Mammary epithelial cell (primary cell): ENCODE measurements at places on chromosomes 4 and X. TPM values are rescaled to one million over a fixed set of nuclear protein-coding genes. Genes with fewer than 3 reads are reported as not detected.

Gene MAGEA2B
- not detected for polyA plus RNA-seq

Gene SRPK3
- polyA plus RNA-seq: 0.10 TPM

Gene VCX
- polyA plus RNA-seq: not detected

Gene CRLF2
- polyA plus RNA-seq: not detected

Gene GPR119
- not detected for polyA plus RNA-seq

Gene CTSO
- 1.4 TPM for polyA plus RNA-seq

Gene ADGRG2
- polyA plus RNA-seq: 0.22 TPM

Gene APELA
- not detected for polyA plus RNA-seq

Gene XAGE1A
- not detected for polyA plus RNA-seq

Gene RHOXF2B
- polyA plus RNA-seq: not detected

Gene PDZD4
- polyA plus RNA-seq: 0.23 TPM

Gene NPNT
- not detected for polyA plus RNA-seq

Gene ZCCHC18
- polyA plus RNA-seq: 1.5 TPM

Gene CENPVL1
- not detected for polyA plus RNA-seq

Gene USP17L19
- not detected for polyA plus RNA-seq

Gene FGF16
- not detected for polyA plus RNA-seq

Gene SLC26A1
- not detected for polyA plus RNA-seq

Gene HTN3
- polyA plus RNA-seq: not detected

Gene ARSH
- polyA plus RNA-seq: not detected

Gene MMGT1
- polyA plus RNA-seq: 14.0 TPM

Gene SPANXD
- not detected for polyA plus RNA-seq

Gene MMRN1
- polyA plus RNA-seq: not detected

Gene RAB41
- polyA plus RNA-seq: not detected

Gene MAP3K15
- 0.05 TPM for polyA plus RNA-seq

Gene ODAPH
- polyA plus RNA-seq: 0.10 TPM

Gene DAPP1
- 18.3 TPM for polyA plus RNA-seq

Gene DSPP
- not detected for polyA plus RNA-seq

Gene STOX2
- polyA plus RNA-seq: 1.8 TPM

Gene ZNF330
- polyA plus RNA-seq: 20.6 TPM

Gene CLGN
- polyA plus RNA-seq: not detected

Gene NDP
- 0.02 TPM for polyA plus RNA-seq

Gene BBS7
- 20.1 TPM for polyA plus RNA-seq

Gene NUDT10
- 3.1 TPM for polyA plus RNA-seq

Gene ACE2
- polyA plus RNA-seq: 0.12 TPM

Gene DGAT2L6
- polyA plus RNA-seq: not detected

Gene SMIM43
- 0.07 TPM for polyA plus RNA-seq

Gene PABPC5
- not detected for polyA plus RNA-seq

Gene MAGEB2
- not detected for polyA plus RNA-seq

Gene RPL10
- polyA plus RNA-seq: 5,021 TPM

Gene TBC1D9
- polyA plus RNA-seq: 12.8 TPM

Gene LIMCH1
- polyA plus RNA-seq: 0.05 TPM

Gene SEPTIN11
- polyA plus RNA-seq: 102 TPM

Gene CLDN22
- not detected for polyA plus RNA-seq

Gene PRDM8
- 3.8 TPM for polyA plus RNA-seq

Gene SYP
- polyA plus RNA-seq: 0.09 TPM

Gene IGSF1
- not detected for polyA plus RNA-seq

Gene GPR34
- not detected for polyA plus RNA-seq

Gene C1QTNF7
- polyA plus RNA-seq: not detected

Gene TMPRSS11F
- 0.05 TPM for polyA plus RNA-seq

Gene CT45A9
- not detected for polyA plus RNA-seq

Gene OPHN1
- polyA plus RNA-seq: 3.3 TPM
